ENCODE measurements at places on chromosomes 12 and 14. TPM values are rescaled to one million over a fixed set of nuclear protein-coding genes. Genes with fewer than 3 reads are reported as not detected.

DNA sequence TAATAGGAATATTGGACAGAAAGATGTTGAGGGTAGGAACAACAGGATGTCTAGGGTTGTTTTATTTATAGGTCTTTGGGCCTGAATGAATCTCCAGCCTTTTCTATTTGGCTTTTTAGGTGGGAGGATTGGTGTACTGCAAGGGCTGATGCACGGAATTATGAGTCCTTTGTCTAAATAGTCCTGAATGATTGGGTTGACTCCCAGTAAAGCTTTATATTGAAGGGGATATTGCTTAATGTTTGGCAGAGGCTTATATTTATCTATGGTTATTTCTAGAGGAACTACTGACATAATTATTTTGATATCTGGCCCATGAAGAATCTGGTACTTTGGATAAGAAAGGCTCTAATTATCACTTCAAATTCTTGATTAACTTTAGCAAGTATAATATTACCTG lies 253.6 kb upstream of the AVPR1A start:
- no peak for DNase-seq

The IGFBP6 gene
- 22.5 TPM for polyA plus RNA-seq

The SELPLG gene
- polyA plus RNA-seq, result 2.8 TPM

The PIANP gene
- polyA plus RNA-seq, result 10.7 TPM

GRCh38 chr12:39443929-39444209 lies 949 bp upstream of the KIF21A start:
- no peak for DNase-seq

The CCNB1IP1 gene
- polyA plus RNA-seq, result 108 TPM

The CLEC6A gene
- 0.06 TPM for polyA plus RNA-seq

The SMCO2 gene
- 0.18 TPM for polyA plus RNA-seq

GRCh38 chr12:52054833-52055730 lies 3.8 kb downstream of the NR4A1 start:
- DNase-seq, result no peak

GRCh38 chr12:71014180-71014785 lies 93.7 kb upstream of the PTPRR start:
- no peak for DNase-seq

The SLC6A12 gene
- 13.3 TPM for polyA plus RNA-seq

Measured in left renal cortex interstitium (tissue), 4 donors.